ENCODE measurements at places on chromosomes 3 and 15. TPM values are rescaled to one million over a fixed set of nuclear protein-coding genes. Genes with fewer than 3 reads are reported as not detected.

GNAT1 gene
- not detected for total RNA-seq

ACTC1 gene
- total RNA-seq = under 0.01 TPM

ATP13A5 gene
- total RNA-seq = 0.63 TPM

BCHE gene
- total RNA-seq = 14.1 TPM

RBP2 gene
- not detected for total RNA-seq

MAGEL2 gene
- 1.9 TPM for total RNA-seq

NPAP1 gene
- total RNA-seq = 0.94 TPM

RTP1 gene
- 0.31 TPM for total RNA-seq

ASB14 gene
- not detected for total RNA-seq

HACL1 gene
- 63.9 TPM for total RNA-seq

KNG1 gene
- total RNA-seq = not detected

SPINK8 gene
- total RNA-seq = not detected

CD200R1 gene
- 0.31 TPM for total RNA-seq

MME gene
- total RNA-seq = 5.9 TPM

CHRNA7 gene
- total RNA-seq = 8.8 TPM

ZBED2 gene
- not detected for total RNA-seq

ISL2 gene
- total RNA-seq = not detected

PTPN9 gene
- 32.2 TPM for total RNA-seq

PPP1R14D gene
- total RNA-seq = not detected

ISLR gene
- 1.6 TPM for total RNA-seq

PARP15 gene
- total RNA-seq = under 0.01 TPM

ZNF197 gene
- total RNA-seq = 68.2 TPM

SCN5A gene
- total RNA-seq = 1.3 TPM

MYZAP gene
- 0.63 TPM for total RNA-seq

TMEM62 gene
- total RNA-seq = 54.8 TPM

LDHAL6B gene
- total RNA-seq = not detected

RNF7 gene
- 29.1 TPM for total RNA-seq

LYZL4 gene
- not detected for total RNA-seq

KLHDC8B gene
- 11.0 TPM for total RNA-seq

CSPG4 gene
- 6.6 TPM for total RNA-seq

THRB gene
- total RNA-seq = 47.0 TPM

DLEC1 gene
- 1.6 TPM for total RNA-seq

KLHL6 gene
- 0.63 TPM for total RNA-seq

BTLA gene
- 0.31 TPM for total RNA-seq
